ENCODE measurements at places on chromosomes 11 and 22. TPM values are rescaled to one million over a fixed set of nuclear protein-coding genes. Genes with fewer than 3 reads are reported as not detected.

DNA sequence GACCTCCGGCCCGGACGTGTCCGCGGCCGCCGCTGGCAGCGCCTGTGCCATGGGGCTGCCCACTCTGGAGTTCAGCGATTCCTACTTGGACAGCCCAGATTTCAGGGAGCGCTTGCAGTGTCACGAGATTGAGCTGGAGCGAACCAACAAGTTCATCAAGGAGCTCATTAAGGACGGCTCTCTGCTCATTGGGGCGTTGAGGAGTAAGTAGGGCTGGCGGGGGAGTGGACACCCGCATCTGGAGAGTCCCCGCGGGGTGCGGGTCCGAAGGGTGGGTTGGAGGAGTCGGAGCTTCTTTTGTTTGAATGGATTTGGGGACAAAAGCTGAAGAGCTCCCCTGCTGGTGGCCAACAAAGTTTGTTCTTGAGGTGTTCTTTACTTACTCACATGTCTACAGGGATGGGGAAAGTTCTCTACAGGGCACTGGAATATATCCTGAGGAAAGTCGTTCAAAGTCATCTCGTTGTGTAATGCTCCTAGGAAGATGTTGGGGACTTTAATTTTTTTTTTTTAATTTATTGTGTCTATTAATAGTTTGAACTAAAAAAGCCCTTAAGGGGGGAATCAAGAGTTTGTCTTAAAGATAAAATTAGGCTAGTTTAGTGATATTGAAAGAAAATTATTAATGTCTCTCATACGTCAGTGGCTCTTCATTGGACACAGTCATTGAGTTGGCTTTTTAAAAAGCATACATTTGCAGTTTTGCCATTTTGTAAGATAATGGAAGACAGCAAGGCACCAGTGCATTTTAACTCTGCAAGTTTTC, 725 bp downstream of the ARHGAP42 start:
- peak overlapping the region; percentile 99 for H3K4me3 ChIP-seq
- no peaks in the 10 kb centered on the region for H3K36me3 ChIP-seq
- H3K4me1 ChIP-seq, result peaks cover 24% of the 10 kb centered on the region
- H3K27me3 ChIP-seq, result peaks cover 6% of the 10 kb centered on the region
- DNase-seq, result peak; percentile 66
- peak overlapping the region; percentile 91 for H3K27ac ChIP-seq

- peaks cover 8% of the 10 kb centered on the region for H3K36me3 ChIP-seq
- no peak for DNase-seq
Observed at GRCh38 chr22:42202048-42202447, 68.4 kb downstream of the TCF20 start.

- DNase-seq, result no peak
- H3K27ac ChIP-seq, result no peak overlapping the region
- H3K4me1 ChIP-seq, result peaks cover 5% of the 10 kb centered on the region
- no peak overlapping the region for H3K4me3 ChIP-seq
- H3K36me3 ChIP-seq, result no peaks in the 10 kb centered on the region
Observed at GRCh38 chr11:113568566-113568965, 93.4 kb upstream of the DRD2 start.

Gene TMPRSS13
- total RNA-seq, result 1.8 TPM

Gene C11orf91
- total RNA-seq, result not detected

DNA sequence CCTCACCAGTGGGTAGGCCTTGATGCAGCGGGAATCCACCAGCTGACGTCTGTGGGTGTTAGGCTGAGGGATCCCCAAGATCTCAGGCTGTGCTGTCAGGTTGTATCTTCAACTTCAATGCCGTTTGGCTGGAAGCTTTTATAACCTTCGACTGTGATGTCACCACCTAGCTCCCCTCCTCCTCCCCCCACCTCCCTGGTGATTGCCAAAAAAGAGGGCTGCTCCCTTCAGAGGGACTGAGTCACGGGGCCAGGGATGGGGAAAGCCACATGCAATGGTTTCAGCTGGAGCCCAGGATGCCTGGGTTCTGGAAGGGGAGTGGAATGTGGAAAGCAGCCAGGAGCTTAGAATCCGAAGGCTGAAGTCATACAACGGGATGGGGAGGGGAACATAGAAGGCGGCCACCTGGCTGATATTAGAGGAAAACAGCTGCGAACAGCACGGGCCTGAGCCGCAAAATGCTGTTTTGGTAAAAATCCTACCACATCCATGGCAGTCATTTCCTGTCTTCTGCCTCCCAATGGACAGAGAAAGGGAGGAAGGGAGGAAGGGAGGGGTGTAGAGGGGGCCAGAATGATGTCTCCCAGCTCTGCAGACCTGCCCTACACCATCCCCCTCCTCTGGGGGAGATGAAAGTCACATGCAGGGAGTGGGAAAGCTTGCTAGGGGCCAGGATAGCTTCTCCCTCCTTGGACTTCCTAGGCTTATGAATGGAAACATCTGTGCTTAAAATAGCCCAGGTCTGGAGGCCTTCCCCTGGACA, at the start of gene LRRN4CL:
LRRN4CL (minus strand) TSS at position 110 of the 763 bp plus-strand sequence. CDS start 1,022 bp downstream, outside the sequence.
- peaks cover 24% of the 10 kb centered on the region for H3K36me3 ChIP-seq
- peaks cover 10% of the 10 kb centered on the region for H3K4me1 ChIP-seq
- DNase-seq, result no peak

DNA sequence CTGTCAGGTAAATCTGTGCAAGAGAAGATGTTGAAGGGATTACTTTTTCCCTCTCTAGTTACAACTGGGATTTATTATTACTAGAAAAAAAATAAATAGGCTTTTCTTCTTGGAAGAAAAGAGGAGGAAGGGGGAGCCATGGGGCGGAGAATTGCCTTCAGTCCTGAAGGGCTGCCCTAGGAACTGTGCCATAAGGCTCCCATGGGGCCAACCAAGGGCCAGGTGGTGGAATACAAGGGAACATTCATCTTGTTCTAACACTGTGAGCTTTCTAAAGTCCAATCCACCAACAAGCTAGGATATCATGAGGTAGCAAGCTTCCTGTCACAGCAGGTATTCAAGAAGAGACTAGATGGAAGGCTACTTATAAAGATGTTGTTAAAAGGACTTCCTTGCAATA, 24.8 kb upstream of the NRIP3 start:
- no peak for DNase-seq
- no peak overlapping the region for H3K27ac ChIP-seq
- H3K4me3 ChIP-seq, result no peak overlapping the region
- H3K36me3 ChIP-seq, result no peaks in the 10 kb centered on the region
- peaks cover 9% of the 10 kb centered on the region for H3K4me1 ChIP-seq

- no peaks in the 10 kb centered on the region for H3K27me3 ChIP-seq
- no peak for DNase-seq
- peaks cover 33% of the 10 kb centered on the region for H3K4me1 ChIP-seq
- H3K27ac ChIP-seq, result peak overlapping the region; percentile 91
- H3K36me3 ChIP-seq, result peaks cover 4% of the 10 kb centered on the region
Observed at GRCh38 chr11:114440121-114440860, 1.0 kb downstream of the REXO2 start.

DNA sequence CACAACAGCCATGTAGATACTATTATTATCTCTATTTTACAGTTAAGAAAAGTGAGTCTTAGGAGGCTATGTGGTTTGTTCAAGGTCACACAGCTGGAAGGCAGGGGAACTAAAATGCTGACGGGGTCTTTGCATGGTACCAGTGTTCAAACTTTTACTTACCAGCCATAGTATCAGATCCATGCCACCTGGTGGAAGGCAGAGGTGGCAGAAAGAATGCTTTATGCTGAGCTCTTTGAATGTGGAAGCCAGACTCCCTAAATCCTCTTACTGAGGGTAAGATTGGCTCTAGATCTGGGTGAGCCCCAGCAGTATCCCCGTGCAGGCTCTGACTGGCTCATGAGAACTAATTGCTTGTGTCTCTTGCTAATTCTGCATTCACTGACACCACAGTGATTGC, 54.3 kb upstream of the NAV2 start:
- no peak overlapping the region for H3K27ac ChIP-seq
- no peaks in the 10 kb centered on the region for H3K36me3 ChIP-seq
- DNase-seq, result no peak
- no peak overlapping the region for H3K4me3 ChIP-seq
- peaks cover 2% of the 10 kb centered on the region for H3K27me3 ChIP-seq

DNA sequence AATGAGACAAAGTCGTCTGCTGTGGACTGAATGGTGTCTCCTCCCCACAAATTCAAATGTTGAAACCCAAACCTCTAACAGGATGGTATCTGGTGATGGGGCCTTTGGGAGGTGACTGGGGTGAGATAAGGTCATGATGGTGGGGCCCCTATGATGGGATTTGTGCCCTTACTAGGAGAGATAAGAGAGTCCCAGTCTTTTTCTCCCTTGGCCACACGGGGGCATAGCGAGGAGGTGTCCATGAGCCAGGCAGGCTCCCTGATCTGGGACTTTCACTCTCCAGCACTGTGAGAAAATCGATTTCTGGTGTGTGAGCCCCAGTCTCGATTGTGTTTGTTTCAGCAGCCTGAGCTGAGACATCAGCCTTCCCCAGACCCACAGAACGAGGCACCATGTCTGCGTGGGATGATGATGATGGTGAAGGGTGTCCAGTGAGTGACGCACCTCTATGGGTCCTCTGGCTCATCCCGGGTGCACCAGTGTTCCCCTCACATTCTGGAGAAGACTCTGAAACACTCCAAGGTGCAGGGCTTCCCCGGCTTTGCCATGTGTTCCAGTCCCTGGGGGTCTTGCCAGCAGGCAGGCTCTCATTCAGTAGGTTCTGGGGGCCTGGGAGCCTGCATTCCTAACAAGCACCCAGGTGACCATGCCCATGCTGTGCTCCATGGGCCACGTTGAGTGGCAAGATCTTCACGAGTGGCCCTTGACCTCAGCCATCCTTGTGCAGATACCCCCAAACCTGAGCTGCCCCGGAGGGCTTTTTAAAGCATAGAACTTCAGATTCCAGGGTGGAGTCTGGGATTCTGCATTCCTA, 363.0 kb downstream of the CTTN start:
- no peak overlapping the region for H3K27ac ChIP-seq
- H3K27me3 ChIP-seq, result no peaks in the 10 kb centered on the region
- H3K4me1 ChIP-seq, result peaks cover 11% of the 10 kb centered on the region
- H3K4me3 ChIP-seq, result no peak overlapping the region
- no peaks in the 10 kb centered on the region for H3K36me3 ChIP-seq

GRCh38 chr11:100908746-100909145, 220.9 kb downstream of the PGR start:
- DNase-seq, result no peak
- H3K27me3 ChIP-seq, result no peaks in the 10 kb centered on the region
- no peak overlapping the region for H3K4me3 ChIP-seq
- H3K4me1 ChIP-seq, result no peaks in the 10 kb centered on the region
- no peak overlapping the region for H3K27ac ChIP-seq

Gene EIF3F
- 515 TPM for total RNA-seq

GRCh38 chr11:122108192-122108799, 7.7 kb downstream of the BLID start:
- peaks cover 7% of the 10 kb centered on the region for H3K4me1 ChIP-seq
- H3K36me3 ChIP-seq, result no peaks in the 10 kb centered on the region
- peak; percentile 54 for DNase-seq

GRCh38 chr11:118522571-118523072, 4.7 kb upstream of the TTC36 start:
- peaks cover 46% of the 10 kb centered on the region for H3K36me3 ChIP-seq
- H3K27ac ChIP-seq, result no peak overlapping the region
- H3K27me3 ChIP-seq, result peaks cover 4% of the 10 kb centered on the region
- no peaks in the 10 kb centered on the region for H3K4me1 ChIP-seq

DNA sequence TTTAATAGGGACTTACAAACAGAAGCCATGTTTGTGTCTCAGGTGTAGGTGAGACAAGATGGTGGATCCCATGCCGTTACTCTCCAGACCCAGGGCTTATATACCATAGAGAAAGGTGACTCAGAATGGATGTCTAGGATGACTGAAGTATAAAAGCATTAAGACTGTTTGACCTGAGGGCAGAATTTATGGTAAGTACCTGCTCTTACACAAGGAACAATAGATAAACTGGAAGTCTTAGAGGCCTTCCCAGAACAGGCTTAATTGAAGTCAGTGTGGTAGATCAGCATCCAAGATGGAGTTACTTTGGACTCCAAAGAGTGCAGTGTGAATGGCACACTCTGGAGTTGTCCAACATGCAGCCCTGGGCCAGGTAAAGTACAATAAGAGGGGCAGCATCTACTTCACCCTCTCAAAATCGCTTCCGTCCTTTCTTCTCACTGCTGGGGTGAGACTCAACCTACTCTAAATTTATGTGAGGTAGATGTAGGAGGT, 387.0 kb upstream of the DDI1 start:
- peaks cover 2% of the 10 kb centered on the region for H3K27me3 ChIP-seq
- no peak overlapping the region for H3K27ac ChIP-seq
- DNase-seq, result no peak
- no peaks in the 10 kb centered on the region for H3K4me1 ChIP-seq

Gene DNAJB7
- total RNA-seq, result not detected

DNA sequence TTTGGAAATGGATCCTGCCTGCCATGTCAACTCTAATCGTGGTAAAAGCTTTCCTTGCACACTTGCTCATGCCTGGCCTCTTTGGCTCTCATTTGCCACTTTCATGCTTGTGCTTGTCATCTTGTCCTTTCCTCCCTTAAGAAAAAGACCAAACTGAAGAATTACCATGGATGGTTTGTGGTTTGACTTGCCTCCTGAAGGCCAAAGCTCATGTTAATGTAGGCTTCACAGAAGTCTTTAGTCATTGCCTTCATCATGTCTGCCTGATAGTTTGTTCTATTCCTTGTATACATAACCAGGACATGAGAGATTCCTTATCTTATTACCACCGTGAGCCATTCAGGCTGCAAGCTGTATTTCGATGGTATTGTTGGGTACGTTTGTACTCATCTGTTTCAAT, 17.3 kb downstream of the TEAD1 start:
- DNase-seq, result no peak
- H3K4me3 ChIP-seq, result no peak overlapping the region
- no peaks in the 10 kb centered on the region for H3K27me3 ChIP-seq

Gene TNNI2
- total RNA-seq, result not detected

DNA sequence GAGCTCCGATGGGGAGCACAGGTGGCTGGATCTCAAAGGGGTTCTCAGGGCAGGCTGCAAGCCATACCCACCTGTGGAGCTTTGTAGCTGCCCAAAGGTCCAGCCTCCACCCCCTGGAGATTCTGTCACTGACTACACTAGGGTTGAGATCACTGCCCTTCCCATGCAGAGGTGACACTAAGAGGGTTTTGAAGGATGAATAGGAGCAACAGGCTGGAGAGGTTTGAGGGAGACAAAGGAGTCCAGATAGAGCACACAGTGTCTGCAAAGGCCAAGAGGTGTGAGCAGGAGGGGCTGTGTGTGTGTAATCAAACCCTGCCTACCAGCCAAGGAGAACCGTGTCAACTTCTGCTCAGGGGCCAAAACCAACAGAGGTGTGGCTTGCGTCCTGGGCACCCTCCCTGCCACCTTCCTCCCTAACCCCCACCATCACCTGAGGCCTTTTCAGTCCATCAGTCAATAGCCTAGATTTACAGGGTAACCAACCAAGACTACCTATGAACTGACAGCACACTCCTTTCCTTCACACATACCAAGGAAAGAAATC, 43.0 kb upstream of the WNT11 start:
- H3K4me1 ChIP-seq, result no peaks in the 10 kb centered on the region
- H3K36me3 ChIP-seq, result peaks cover 3% of the 10 kb centered on the region
- no peak overlapping the region for H3K27ac ChIP-seq

DNA sequence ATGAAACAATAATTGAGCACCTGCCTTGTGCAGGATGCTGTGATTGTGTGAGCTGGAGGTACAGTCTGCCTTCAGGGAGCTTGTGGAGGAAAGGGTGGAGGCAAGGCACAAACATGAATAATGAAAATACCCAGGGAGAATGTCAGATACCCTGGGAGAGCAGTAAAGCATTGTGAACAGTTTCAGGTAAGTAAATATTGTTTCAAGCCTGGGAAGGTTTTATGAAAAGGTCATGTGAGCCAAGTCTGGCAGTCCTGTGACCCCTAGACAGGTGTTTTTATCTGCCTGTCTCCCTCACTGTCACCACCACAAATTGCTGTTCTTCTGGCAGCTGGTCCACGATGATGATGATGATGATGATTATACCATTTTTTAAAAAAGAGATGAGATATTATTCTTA, 32.0 kb downstream of the SPECC1L start:
- no peaks in the 10 kb centered on the region for H3K27me3 ChIP-seq
- H3K27ac ChIP-seq, result peak overlapping the region; percentile 16
- H3K4me3 ChIP-seq, result peak overlapping the region; percentile 53
- peaks cover 26% of the 10 kb centered on the region for H3K36me3 ChIP-seq
- DNase-seq, result no peak

Measured in endothelial cell (in vitro differentiated cells).